NCI-H1436 (cell line): ENCODE measurements at places on chromosomes 5 and 9.
A peak's percentile ranks its signal among the peaks of the same experiment; 100 is the strongest.

DNA sequence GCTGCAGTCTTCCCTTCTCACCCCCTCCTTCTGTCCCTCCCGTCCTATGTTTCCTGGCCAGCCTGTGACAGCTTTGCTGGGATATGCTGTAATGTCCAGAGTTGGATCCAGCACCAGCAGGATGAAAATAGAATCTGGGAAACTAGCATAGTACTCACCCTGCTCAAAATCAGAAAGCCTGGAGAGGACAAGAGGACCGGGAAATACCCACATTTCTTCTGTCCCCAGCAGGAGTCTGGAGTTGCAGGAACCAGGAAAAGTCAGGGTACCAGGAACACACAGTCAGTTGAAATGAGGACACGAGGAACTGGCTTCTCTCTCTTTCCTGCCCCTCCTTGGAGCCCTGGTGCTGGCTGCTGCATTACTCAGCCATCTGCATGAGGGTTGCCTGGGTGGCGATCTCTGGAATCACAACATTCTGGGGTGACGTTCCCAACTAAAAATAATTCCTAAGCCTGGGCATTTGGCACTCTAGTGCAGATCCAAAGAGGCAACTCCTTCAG lies 59.6 kb upstream of the NFIL3 start:
- DNase-seq: no peak

- DNase-seq: peak; percentile 55
Observed at GRCh38 chr5:66144834-66145390, 812 bp downstream of the SREK1 start.

GRCh38 chr9:134768709-134769351 lies 111.8 kb upstream of the FCN2 start:
- no peak for DNase-seq

DNA sequence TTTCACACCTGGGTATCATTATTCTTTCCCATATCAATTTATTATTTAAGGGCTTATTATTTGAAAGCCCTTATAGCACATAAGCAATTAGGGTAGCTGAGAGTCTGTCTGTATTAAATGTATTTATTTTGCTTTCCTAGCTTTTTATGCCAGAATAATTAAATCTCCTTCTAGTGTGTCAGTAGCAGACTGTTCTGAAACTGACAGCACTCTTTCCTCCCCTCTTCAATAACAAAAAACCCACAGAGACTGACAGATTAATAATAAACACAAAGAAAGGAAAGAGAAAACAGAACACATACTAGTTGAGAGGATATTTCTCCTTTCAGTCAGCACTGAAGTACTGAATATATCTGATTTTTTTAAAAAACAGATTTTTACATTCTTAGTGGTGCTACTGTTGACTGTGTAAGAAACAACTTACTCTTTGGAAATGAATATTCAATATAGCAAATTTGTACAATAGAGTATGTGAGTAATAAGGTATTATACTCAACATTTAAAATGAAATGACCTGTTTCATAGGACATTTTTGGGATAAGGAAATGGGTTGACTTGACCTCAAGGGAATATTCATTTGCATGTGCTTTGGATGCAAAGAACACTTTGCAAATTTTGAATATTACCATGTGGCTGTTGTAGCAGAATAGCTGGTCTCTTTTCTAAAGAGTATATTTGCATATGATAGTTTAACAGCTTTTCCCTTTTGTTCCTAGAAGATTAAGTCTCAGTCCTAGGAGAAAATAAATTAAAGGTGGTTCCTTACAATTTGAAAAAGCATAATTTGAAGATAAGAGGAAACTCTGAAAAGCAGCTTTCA lies 208.3 kb downstream of the SPATA31D1 start:
- DNase-seq: no peak

- DNase-seq: no peak
Observed at GRCh38 chr9:125172031-125172755, 17.4 kb downstream of the PPP6C start.

GRCh38 chr5:56080375-56081052 lies 85.8 kb upstream of the IL6ST start:
- DNase-seq: no peak

- no peak for DNase-seq
Observed at GRCh38 chr9:133824802-133825186, 86.6 kb upstream of the SARDH start.

DNA sequence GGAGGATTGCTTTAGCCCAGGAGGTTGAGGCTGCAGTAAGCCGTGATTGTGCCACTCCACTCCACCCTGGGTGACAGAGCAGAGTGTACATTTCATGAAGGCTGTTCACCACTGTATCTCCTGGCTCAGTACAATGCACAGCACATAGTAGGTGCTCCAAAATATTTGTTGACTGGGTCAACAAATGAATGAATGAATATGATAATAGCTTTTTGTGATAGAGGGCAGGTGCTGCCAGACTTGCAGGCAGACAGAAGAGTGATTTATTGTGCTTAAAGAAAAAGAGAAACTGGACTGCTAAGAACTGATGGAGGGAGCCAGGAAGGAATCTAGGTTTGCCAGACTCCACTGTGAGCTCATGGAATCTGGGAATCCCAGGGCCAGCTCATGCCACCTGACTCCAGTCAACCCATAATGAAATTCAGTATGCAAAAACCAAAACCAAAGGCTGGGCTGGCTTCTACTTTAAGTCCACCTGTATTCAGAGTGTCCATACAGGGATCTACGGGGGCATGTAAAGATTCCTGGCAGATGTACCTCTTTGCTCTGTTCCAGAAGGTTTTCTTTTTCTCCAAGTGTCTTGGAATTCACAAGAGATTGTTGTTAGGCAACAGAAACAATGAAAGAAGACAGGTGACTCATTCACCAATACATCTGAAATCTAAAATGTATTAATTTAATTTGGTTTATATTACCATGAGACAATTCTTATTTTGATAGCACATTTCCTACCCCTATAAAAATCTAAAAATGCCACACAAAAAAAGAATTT lies 15.5 kb upstream of the CTNNA1 start:
- no peak for DNase-seq

- DNase-seq: no peak
Observed at GRCh38 chr5:129003232-129003631, 37.9 kb downstream of the SLC27A6 start.
